Activated T-helper 1 cell treated with anti-CD3 and anti-CD28 coated beads, Interleukin-2, amount 50 U/mL, for 16 hours (primary cell): ENCODE measurements at places on chromosomes 2 and 18.

- DNase-seq, result no peak
Measured at GRCh38 chr2:74845991-74846390, 12.1 kb downstream of the HK2 start.

GRCh38 chr18:46257366-46257765 is 153.2 kb downstream of the HAUS1 start:
- no peak for DNase-seq

DNA sequence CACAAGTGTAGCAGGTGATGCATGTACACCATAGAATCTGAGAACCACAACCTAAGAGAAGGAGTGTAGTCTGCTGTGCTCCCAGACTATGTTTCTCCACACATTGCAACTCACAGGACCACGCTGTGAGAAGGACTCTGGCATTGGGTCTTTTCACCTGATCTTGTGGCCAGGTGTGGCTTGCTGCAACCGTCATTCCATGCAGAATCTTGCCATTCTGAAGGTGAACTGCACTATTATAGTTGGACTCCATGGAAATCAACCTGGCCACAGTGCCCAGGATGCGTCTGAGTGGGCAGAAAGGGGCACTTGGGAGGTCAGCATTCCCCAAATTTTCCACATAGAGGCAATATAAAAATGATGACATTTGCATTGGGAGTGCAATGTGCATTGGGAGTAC is 122.2 kb downstream of the CAPN13 start:
- no peak for DNase-seq

GRCh38 chr2:182522972-182523473 is 96.2 kb upstream of the PDE1A start:
- DNase-seq, result no peak

- no peak for DNase-seq
Measured at GRCh38 chr18:50013363-50014138, 181.4 kb downstream of the MYO5B start.

GRCh38 chr2:234705108-234705507 is 208.2 kb upstream of the ARL4C start:
- DNase-seq, result no peak

DNA sequence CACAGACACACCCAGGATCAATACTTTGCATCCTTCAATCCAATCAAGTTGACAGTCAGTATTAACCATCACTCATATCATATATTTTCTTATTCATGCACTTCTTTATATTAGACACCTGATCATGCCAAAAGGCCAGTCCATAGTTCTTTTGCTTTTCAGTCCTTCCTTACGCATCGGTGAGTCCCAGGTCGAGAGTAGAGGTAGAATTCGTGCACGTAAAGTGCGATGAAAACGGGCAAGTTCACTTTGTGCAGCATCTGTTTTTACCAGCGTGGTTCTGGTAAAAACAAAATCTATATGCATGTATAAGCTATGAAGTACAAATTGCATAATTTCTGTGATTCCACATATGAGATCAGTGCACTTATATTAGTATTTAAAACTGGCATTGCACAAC is 1.2 kb upstream of the COPS8 start:
- no peak for DNase-seq

- no peak for DNase-seq
Measured at GRCh38 chr2:12270876-12271588, 445.7 kb upstream of the TRIB2 start.

DNA sequence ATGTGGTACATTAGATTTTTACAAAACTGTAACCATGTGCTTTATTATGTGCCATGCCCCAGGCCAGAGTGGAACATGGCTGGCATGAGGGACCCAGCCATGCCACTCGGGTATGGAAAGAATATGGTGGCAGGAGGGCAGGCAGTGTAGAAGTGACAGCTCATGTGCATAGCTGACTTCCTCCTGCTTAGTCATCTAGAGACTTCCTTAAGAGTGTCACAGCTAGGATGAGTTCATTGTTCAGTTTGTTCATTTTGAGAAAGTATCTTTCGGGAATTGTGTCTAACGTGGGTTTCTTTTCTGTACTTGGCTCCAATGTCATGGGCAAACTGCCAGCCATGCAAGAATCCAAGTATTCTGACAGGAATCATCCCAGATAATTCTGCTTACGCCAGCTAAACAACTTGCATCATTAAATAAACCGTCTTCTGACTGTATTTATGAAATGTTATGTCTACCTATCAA is 94.3 kb upstream of the ITGB6 start:
- no peak for DNase-seq

DNA sequence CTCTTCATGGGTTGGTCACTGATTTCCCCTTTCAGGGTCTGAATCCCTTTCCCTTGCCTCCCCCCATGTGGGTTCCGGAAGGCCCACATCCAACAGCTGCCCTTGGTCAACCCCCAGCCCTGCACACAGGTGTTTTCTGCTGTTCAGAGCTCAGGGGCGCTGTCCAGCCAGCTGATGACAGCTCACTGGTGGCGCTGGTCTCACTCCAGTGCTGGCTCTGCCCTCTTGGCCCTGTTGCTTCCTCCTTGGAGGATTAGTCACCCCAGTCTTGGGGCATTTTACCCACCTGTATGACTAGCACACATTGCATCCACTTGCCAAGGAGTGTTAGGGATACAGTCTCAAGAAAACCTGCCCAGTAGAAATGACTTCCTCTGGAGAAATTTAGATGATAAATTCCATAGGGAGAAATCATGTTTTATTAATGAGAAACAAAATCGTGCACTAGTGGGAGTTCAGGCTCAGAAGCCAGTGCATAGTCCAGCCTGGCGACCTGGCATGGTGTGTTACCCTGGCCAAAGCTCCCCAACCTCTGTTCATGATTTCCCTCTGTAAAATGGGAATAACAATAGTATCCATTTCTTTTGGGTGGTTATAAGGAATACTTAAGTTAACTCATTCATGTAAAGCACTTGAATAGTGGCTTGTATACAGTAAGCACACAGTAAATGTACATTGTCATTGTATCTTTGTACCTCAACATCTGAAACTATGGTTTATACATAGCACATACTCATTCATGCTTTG is 21.6 kb downstream of the CRIM1 start:
- no peak for DNase-seq
